Naive thymus-derived CD4-positive, alpha-beta T cell (primary cell): ENCODE measurements at places on chromosomes 2 and 18. TPM values are rescaled to one million over a fixed set of nuclear protein-coding genes. Genes with fewer than 3 reads are reported as not detected.

POTEI gene
- not detected for total RNA-seq

LYG2 gene
- not detected for total RNA-seq

- H3K36me3 ChIP-seq: no peaks in the 10 kb centered on the region
- H3K4me1 ChIP-seq: no peaks in the 10 kb centered on the region
- no peaks in the 10 kb centered on the region for H3K27me3 ChIP-seq
- H3K27ac ChIP-seq: no peak overlapping the region
These were observed 373.9 kb downstream of the SETBP1 start for GRCh38 chr18:45054636-45055035.

DNA sequence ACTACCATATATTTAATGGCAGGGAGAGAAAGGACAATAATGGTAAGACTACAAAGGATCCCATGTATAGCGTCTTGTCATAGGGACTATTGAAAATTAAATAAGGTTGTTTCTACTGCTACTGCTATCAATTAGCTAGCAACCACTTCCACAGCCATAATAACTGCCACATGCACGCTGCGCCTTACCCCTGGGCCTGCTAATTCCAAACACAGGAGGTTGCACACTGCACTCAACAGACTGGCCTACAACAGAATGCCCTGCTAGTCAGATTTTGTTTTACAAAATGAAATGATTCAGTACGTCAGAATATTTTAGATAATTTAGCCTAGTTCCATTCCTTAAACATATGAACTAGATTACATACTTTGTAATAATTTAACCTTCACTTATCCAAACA lies 121.0 kb upstream of the SMAD7 start:
- H3K27ac ChIP-seq: no peak overlapping the region
- no peak overlapping the region for H3K4me3 ChIP-seq
- H3K27me3 ChIP-seq: no peaks in the 10 kb centered on the region
- H3K36me3 ChIP-seq: no peaks in the 10 kb centered on the region
- no peak for DNase-seq

- peaks cover 9% of the 10 kb centered on the region for H3K4me1 ChIP-seq
- no peak for DNase-seq
- no peak overlapping the region for H3K4me3 ChIP-seq
- no peaks in the 10 kb centered on the region for H3K27me3 ChIP-seq
- H3K36me3 ChIP-seq: no peaks in the 10 kb centered on the region
These were observed 81.5 kb downstream of the BCL2 start for GRCh38 chr18:63237881-63238692.
